ENCODE measurements at places on chromosomes 3 and 15.

GRCh38 chr3:65785065-65785645 is 253.6 kb downstream of the MAGI1 start:
- DNase-seq: peak; percentile 67

DNA sequence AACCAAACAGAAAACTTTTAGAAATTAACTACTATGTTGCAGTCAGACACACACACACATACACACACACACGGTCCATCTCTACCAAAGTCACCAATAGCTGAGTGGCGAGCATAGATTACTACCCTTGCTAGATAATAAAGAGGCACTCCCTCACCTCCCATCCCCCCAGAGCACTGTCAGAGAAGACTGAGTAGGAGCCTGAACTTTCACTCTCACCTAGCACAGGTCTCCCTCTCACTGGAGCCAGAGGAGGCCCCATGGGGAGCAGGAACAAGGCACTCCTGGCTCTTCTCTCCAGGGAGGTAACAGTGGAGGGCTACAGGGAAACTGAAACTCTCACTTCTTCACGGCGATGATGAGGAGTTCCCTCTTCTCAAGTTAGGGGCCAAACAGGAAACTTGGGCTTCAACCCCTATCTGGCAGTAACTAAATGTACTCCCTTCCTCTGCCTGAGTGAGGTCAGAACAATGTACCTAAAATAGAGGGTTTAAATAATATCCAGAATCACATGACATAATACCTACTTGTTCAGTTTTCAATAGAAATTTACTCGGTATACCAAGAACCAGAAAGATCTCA is 975.3 kb upstream of the GBE1 start:
- DNase-seq: no peak

DNA sequence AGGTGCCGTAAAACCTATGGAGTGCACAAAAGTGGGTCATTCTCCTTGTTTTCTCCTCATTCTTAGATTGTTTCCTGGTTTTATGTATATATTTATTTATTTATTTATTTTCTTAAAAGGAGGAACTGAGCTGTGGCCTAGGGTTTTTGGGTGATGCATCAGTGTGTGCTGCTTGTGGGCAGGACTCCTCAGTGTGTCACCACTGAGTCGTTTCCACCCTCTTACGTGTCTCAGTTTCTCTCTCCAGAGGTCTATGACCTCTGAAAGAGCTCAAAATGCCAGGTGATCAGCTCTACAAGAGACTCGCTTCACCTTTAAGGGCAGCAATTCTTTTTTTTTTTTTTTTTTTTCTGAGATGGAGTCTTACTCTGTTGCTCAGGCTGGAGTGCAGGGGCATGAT is 72.9 kb downstream of the CD200 start:
- DNase-seq: peak; percentile 9

DNA sequence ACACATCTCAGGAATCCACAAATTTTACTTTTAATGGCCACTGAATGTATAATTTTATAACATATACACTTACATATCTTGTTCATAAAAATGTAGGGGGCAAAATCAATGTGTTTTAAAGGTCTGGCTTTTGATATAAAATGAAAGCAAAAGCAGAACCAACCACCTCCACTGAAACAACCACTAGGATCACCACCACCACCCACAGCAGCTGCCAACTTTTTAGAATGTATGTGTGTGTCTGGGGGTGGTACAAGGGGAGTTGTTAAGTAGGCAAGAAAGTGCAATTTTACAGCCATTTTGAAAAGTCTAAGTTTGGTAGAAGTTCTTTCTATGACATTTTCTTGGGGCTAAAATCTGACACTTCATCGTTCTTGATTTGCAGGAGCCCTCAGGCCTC is 44.0 kb downstream of the OTOL1 start:
- no peak for DNase-seq

DNA sequence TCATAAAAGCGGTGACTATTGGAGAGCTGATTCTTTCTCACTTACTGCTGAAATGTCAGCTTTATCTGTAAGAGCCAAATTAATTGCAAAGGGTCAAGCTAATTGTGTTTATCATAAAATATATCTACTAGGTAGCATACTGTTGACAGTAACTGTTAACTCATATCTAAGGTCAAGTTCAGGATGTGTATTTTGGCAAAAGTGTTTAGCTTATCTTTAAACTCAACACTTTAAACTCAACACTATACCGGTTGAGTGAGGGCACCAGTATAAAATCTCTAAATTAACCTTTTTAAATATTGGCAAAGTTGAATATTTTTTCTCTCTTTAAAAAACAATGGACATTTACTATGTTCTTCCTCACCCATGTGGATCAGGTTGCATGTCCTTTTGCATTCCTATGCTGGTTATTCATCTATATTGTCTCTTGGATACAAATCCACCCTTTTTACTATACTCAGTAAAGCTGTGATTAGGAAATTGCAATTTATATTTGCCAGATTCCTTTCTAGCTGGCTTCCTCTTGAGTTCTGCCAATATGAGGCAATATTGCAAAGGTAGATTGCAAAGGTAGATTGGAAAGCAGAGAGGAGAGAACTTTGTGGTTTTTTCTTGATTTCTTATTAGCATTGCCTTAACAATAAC is 344.6 kb upstream of the DCBLD2 start:
- DNase-seq: peak; percentile 66

DNA sequence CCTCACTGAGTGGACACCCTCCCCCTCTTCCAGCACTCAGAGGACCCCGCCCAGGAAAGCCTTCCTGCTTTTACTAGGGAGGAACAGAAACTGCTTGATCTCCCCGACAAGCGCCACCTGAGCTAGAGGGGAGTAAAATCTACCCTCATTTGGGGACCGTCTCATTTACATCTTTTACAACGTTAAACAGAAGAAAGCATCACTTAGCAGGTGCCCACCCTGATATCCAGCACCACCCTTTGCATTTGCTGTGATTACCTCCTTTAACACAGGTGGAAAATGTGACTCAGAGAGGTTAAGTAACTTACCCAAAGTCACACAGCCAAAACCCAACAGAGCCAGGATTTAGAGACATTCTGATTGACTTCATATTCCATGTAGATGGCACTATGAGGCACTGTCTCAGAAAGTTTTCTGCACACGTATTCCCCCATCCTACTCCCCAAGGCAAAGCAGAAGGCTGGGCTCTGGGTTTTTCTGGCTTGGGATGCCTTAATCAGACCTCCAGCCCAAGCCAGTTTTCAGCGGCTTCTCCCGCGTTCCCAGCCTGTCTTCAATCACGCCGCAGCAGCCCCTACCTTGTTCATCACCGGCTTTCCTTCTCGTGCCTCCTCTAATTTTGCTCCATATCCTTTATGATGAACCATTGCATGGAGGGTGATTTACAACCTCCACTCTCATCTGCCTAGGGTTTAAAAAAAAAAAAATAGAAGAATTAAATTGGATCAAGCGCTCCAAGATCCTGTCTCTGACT is 314.6 kb upstream of the PROK2 start:
- DNase-seq: no peak

DNA sequence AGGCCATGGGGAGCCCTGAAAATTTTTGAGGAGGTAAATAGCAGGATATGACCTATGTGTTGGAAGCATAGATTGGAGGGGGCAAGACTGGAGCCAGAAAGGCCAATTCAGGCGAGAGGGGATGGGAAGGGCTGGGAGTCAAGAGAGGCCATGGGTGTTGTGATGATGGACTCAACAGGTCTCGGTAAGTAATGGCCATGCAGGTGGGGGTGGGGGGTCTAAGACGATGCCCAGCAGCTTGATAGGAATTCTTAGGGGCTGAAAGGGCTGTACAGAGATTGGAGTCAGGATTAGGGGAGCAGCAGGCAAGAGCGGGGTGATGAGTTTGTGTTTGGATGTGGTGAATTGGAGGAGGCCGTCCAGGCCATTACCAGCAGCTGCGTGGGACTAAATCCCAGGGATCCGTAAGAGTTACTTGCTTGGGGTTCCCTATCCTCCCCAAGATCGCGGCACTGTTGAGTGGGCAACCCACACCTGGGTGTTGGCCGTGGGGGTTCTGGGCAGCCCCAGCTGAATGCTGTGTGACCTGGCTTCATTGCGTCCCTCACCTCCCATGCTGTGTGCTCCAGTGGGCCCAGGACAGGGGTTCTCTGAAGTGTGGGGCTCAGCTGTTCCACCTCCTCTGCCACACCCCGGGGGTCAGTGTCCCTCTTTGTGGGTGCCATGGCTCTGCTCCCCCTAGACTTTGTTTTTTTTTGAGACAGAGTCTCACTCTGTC is 41.8 kb upstream of the CHRNB4 start:
- DNase-seq: no peak

- no peak for DNase-seq
These were observed 61.4 kb upstream of the KLF13 start for GRCh38 chr15:31265090-31265870.

DNA sequence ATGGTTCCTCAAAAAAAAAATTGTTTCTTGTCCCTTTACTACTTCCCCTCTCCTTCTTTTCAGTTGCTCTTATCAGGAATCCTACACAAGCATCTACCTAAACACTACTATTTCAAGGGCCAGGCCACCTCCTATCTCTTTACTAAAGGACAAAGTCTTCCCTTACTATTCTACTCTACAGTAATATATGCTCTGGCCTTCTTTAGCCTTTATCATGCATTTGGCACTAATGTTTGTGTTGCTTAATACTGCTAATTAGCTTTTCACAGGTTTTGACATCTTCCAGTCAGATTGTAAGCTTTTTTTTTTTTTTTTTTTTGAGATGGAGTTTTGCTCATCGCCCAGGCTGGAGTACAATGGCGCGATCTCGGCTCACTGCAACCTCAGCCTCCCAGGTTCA is 5.3 kb downstream of the CEP19 start:
- no peak for DNase-seq

DNA sequence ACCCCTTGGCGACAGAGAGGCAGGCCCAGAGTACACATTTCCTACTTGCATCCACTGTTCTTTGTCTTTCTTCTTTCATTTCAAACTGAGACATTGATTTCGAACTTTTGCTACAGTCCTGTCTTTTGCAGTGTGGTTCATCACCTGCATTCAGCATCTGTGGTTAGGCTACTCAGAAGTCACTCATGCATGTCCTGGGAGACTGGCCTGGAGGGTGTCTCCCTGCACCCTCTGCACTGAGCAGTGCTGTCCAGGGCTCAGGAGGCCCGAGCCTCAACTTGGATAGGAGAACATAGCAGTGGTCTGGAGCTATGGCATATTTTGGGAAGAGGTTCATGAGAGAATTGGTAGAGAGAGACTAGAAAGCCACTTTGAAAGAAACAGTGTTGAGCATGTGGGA is 240.2 kb upstream of the TPRG1 start:
- no peak for DNase-seq

DNA sequence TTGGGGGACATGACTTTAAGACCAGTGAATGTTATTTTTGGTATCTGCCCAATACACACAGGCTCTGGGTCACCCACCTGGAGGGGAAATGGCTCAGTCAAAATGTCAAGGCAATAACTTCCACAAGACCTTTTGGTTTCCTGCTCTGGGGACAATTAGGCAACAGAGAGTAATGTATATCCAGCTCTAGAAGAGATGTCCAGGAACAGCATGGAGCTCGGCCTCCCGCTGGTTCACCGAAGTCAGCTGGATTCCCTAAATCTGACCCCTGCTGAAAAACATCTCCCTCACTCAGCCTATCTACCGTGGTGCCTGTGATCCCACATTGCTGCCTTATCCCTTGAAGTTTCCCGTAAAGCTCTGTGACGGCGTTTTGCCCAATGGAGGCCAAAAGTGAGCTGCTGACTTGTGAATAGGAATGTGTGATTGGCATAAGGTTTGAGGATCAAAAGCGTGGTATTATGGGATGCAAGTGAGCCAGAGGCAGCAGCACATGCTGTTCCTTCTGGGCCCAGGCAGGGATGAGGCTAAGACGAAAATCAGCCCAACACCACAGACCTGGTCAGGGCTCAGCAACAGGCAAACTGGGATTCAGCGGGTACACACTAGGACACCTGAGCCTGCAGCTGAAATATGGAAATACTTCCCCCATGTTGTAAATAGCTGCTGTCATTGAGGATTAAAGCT is 47.2 kb upstream of the SLC6A11 start:
- DNase-seq: no peak

- no peak for DNase-seq
These were observed 45.2 kb upstream of the DPPA4 start for GRCh38 chr3:109382588-109382987.
